ENCODE measurements at places on chromosomes 13 and 19.

GRCh38 chr13:113367771-113368170 lies 3.8 kb upstream of the GRTP1 start:
- no peak for DNase-seq

DNA sequence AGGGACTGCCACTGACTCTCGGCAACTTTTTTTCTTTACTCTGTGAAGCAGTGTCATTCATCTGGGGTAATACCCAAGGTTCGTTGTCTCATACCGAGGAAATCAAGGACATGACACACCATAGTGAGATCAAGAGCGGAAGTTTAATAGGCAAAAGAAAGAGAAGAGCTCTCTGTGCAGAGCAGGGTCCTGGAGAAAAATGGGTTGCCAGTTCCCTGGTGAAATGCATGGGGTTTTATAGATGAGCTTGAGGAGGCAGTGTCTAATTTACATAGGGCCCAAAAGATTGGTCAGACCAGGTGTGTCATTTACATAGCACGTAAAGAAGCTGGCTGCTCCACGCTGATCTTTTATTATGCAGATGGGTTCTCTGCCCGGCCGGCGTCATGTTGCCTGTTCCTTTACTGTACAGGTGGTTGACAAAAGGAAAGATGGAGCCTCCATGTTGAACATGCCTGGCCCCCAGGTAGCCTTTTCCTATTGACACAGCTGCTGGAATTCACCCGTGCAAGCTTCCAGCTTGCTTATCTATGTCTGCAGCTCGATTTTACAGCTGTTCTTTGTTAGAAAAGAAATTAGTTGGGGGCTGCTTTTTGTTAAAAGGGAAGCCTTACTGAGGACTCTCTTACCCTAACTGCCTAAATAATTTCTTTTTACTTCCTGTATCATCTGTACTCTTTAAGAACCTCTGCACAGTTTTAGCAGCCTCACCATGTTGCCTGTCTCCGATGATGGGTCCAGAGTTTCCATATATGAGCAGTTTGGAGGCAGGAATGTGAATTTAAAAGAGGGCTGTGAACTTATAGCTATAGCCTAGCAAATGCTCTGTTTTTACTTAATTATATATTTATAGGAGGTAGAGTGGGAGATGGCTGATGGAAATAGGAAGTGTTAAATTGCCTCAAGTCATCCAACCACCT lies 98.0 kb upstream of the DIAPH3 start:
- no peak for DNase-seq

- DNase-seq, result no peak
These were observed 1145.1 kb downstream of the UQCRFS1 start for GRCh38 chr19:28067882-28068281.

DNA sequence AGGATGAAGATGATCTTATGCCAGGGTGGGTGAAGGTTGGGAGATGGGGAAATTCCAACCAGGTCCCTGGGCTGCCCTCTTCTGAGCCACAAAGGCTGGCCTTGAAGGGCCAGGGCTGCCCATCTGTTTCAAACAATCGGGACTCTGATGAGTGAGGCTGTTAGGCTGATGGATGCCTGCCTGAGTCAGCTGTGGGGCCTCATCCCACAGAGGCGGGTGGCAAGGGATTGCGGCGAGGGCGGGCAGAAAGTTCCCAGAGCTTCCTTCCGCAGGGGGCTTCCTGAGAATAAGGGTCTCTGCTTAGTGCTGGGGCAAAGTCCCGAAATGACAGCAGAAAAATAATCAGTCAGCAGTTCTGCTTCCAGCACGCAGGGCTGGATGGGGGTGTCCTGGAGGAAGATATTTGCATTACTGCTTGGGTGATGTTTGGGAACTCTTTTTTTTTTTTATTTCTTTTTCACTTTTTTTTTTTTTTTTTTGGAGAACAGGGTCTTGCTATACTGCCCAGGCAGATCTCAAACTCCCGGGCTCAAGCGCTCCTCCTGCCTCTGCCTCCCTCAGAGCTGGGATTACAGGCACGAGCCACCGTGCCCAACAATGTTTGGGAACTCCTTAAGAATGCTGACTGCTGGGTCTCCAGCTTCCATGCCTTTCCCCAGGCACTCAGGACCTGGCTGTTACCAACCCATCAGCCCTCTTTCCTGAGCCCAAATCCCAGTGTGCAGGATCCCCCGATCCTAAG lies 14.1 kb downstream of the SH3GL1 start:
- DNase-seq, result no peak

- DNase-seq, result no peak
These were observed 57.0 kb upstream of the RAP2A start for GRCh38 chr13:97376981-97377380.

DNA sequence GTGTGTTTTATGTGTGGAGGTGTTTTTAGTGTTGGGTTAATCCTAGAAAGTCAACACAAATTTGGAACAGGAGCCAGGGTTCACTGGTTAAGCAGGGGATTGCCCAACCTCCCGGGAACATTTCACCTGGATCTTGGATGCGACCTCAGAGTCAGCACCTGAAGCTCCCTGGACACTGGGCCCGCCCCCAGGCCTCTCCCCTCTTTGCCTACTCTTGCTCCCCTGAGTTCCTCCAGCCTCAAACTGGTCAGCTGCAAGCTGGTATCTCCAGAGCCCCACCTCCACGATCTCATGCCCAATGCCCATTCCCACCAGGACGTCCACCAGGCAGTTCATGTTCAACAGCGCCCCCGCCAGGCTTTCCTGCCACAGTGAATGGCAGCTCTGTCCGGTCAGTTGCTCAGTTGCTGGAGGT lies 9.7 kb downstream of the HSD17B14 start:
- no peak for DNase-seq

DNA sequence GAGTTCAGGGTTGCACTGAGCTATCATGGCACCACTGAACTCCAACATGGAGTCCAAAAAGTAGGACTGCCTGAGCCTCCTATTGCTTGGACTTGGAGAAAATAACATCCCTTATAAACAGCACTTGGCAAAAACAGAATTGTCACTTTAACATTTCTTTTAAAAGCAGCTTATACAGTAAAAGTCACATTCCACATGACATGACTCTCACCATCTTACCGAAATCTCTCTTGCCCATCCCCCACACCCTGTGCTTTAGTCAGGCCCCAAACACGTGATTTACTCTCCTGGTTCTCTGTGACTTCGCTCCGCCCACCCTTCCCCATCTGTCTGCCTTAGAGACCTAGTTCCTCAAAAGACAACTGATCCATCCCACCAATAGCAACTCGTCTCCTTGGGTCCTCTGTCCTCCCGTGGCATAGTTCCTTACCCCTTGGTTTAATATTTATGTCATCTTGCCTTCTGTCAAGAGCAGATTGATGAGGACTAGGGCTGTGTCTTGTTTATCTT lies 4.6 kb downstream of the SAFB start:
- peak; percentile 61 for DNase-seq

DNA sequence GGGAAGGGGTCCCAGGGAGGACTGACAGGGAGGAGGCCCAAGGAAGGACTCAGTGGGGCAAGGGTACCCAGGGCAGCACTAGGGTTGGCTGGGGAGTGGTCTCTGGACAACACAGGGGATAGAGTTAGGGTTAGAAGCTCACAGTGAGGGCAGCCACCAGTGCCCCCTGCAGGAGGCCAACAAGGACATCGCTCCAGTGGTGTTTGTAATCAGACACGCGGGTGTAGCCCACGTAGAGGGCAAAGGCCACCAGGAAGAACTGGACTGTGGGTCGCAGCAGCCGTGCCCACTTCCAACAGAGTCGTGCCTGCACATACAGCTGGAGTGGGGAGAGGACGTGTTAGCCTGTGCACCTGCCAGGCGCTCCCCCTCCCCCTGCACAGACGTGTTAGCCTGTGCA lies 9.2 kb downstream of the PLPP2 start:
- DNase-seq, result no peak

DNA sequence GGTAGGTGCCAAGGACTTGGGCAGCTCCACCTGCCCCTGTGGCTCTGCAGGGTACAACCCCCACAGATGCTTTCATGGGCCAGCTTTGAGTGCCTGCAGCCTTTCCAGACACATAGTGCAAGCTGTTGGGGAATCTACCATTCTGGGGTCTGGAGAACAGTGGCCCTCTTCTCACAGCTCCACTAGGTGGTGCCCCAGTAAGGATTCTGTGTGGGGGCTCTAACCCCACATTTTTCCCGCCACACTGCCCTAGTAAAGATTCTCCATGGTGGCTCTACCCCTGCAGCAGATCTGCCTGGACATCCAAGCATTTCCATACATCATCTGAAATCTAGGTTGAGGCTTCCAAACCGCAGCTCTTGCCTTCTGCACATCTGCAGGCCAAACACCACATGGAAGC lies 149.7 kb upstream of the FNDC3A start:
- DNase-seq, result no peak

- no peak for DNase-seq
These were observed 12.4 kb downstream of the PDE4A start for GRCh38 chr19:10432736-10433130.

DNA sequence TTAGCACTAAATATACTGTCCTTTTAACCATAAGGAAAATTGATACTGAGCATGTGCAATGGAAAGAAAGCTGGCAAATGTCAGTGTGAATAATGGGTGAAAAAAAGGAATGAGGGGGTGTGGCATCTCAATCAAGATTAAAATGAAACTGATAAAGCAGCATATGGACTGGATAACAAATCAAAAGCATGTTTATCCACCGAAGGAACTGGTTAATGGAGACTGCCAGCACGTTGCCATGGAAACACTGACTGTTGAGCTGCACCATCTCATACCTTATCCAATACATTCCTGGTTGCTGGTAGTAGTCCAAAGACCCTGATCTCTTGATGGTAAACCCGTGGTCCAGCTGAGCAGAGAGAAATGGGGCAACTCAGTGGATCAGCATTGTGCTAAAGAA lies 311.4 kb upstream of the MAB21L1 start:
- DNase-seq, result no peak

GRCh38 chr13:68190818-68191217 lies 960.7 kb upstream of the PCDH9 start:
- DNase-seq, result no peak

- DNase-seq, result no peak
These were observed 113.2 kb downstream of the KCNRG start for GRCh38 chr13:50128428-50128931.

GRCh38 chr13:92488249-92488852 lies 738.3 kb upstream of the GPC6 start:
- no peak for DNase-seq

DNA sequence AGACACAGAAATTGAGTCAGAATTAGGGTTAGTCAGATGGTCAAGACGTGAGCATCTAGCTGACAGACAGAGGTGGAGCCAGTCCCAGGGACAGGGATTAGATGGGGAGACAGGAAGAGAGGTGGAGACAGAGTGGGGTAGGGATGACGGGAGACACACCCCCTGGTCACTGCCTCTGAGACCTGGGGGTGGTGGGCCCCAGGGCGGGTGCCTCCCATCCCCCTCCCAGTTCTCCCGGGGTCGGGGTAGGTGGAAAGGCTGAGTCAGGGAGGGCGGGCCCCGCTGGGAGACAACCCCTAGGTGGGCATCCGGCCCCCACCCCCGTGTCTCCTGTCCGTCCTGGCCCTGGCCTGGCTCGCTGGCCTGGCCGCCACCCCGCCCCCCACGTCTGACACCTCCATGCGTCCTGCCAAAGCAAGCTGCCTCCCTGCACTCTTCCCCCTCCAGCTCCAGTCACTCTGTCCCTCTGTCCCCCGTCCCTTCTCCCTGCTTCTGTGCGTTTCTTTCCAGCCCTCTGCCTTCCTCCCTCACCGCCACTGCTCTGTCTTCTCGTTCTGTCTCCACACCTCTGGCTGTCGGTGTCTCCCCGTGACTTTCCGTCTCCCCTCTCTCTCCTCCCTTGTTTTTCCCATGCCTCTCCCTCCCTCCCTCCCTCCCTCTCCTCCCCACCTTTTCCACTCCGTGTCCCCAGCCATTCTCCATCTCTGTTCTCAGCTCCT lies 15.1 kb downstream of the CCDC97 start:
- no peak for DNase-seq

- DNase-seq, result no peak
These were observed 8.5 kb downstream of the MOB3A start for GRCh38 chr19:2087621-2088100.

DNA sequence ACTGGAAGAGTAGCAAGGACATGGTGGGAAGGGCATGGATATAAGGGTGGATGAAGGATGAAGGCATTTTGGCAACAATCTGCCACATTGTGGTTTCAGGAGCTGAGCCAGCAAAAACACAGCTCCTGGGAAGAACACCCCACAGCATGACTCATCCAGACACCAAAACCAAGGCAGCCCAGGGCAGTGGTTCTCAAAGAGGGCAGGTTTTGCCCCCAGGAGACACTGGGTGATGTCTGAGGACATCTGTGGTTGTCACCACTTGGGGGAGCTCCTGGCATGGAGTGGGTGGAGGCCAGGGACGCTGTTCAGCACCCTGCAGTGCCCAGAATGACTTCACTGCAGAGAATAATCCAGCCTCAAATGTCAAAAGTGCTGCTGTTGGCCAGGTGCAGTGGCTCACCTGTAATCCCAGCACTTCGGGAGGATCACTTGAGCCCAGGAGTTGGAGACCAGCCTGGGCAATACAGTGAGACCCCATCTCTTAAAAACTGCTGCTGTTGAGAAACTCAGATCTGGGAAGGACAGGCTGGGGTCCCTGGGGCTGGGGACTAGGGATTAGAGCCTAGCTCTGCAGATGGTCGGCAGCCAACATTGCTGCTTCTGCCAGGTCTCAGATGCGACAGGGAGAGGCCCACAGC lies 16.1 kb downstream of the ZFR2 start:
- peak; percentile 21 for DNase-seq

- no peak for DNase-seq
These were observed 1713.2 kb upstream of the SLC10A2 start for GRCh38 chr13:104779311-104779993.

- no peak for DNase-seq
These were observed 14.0 kb upstream of the GGACT start for GRCh38 chr13:100602493-100603111.

- DNase-seq, result no peak
These were observed 267.9 kb downstream of the LMO7 start for GRCh38 chr13:75904012-75904411.

DNA sequence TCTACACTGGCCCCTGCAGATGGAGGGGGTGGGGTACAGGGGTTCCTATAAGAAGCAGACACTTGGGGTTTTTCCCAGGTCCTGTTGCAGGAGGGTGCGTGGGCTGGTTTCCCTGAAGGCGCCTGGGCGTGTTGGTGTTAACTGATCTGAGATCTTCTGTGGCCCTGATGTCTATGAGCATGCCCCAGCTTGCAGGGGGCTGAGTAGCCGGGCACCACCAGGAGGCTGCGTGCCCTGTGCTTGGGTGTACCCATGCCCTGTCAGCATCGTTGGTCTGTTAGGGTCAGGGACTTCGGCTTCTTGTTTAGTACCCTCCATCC lies 45.3 kb downstream of the CAPN12 start:
- DNase-seq, result no peak

GRCh38 chr13:39536274-39536673 lies 66.7 kb downstream of the LHFPL6 start:
- DNase-seq, result no peak

- DNase-seq, result no peak
These were observed 9.5 kb downstream of the POU4F1 start for GRCh38 chr13:78593652-78594455.

DNA sequence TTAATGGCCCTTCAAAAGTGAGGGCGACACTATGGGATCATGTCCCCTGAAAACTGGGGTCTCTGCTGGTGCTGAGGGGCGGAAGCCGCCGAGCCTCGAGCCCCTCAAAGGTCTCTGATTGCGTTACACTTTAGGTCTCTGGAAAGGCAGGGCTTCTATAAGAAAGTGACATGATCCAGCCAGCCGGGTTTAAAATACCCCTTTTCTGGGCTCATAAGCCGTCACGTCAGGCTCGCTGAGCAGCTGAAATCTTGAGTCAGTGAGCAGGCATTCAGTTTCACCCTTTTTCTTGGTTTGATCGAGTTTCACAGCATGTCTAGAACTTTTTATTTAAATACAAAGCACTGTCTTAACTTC lies 600 bp upstream of the HMGB1 start:
- DNase-seq, result no peak

Measured in hematopoietic multipotent progenitor cell treated with erythropoietin and hydrocortisone succinate and interleukin-3 and kit ligand, for 15 days (in vitro differentiated cells).